Cardiac ventricle fibroblast (primary cell): ENCODE measurements at places on chromosomes 16 and 17. TPM values are rescaled to one million over a fixed set of nuclear protein-coding genes. Genes with fewer than 3 reads are reported as not detected.

Gene WNK4
- total RNA-seq = 1.4 and 1.5 TPM in 2 replicates

Gene AIPL1
- total RNA-seq = not detected in 2 replicates

Gene ZNF267
- total RNA-seq = 3.6 and 4.4 TPM in 2 replicates

Gene FSCN2
- total RNA-seq = 0.25 and 1.1 TPM in 2 replicates

Gene P2RX1
- not detected in 2 replicates for total RNA-seq

Gene C16orf95
- total RNA-seq = 2.2 and 2.4 TPM in 2 replicates

Gene MAP2K3
- 19.6 and 22.2 TPM in 2 replicates for total RNA-seq

Gene KRT38
- not detected in 2 replicates for total RNA-seq

Gene UNC13D
- 0.12 and 0.20 TPM in 2 replicates for total RNA-seq

Gene CSF3
- total RNA-seq = not detected in 2 replicates

Gene OTOA
- total RNA-seq = 0.64 TPM in 1 of 2 replicates, not detected in the other

Gene KRTAP2-3
- total RNA-seq = not detected in 2 replicates

Gene KRTAP1-1
- total RNA-seq = not detected in 2 replicates

Gene TBX21
- not detected in 2 replicates for total RNA-seq

Gene HEATR9
- total RNA-seq = not detected in 2 replicates

Gene FMNL1
- total RNA-seq = 7.9 and 8.0 TPM in 2 replicates

Gene DPEP3
- not detected in 2 replicates for total RNA-seq

Gene ANKRD40
- 21.0 and 22.0 TPM in 2 replicates for total RNA-seq

Gene WFIKKN2
- total RNA-seq = not detected in 2 replicates

Gene CRYBA1
- not detected in 2 replicates for total RNA-seq

Gene FBXW10B
- total RNA-seq = 0.37 TPM in 1 of 2 replicates, not detected in the other

Gene KRT12
- total RNA-seq = not detected in 2 replicates

Gene RNF222
- total RNA-seq = not detected in 2 replicates

Gene KRT28
- total RNA-seq = not detected in 2 replicates
